Effector CD4-positive, alpha-beta T cell (primary cell): ENCODE measurements at places on chromosomes 13 and 19.

DNA sequence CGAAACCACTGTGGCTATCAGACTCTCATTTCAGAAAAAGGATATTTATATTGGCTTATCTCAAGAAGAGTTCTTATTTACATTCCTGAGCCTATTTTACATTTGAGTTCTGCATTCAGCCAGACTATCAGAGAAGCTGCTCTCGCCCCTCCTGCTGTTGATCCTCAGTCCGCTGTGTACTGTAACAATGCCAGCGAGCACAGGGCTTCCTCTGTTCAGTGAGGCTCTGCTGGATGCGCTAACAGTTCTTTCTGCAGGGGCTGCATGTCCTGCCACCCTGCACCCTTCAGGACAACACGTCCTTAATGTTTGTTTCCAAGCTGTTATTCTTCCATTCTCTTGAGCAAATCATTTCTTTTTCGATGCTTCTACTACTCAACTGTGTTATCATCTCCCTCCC is 463.7 kb upstream of the SGCG start:
- DNase-seq, result no peak

- no peak for DNase-seq
Measured at GRCh38 chr19:17254636-17255035, 8.9 kb upstream of the NR2F6 start.

DNA sequence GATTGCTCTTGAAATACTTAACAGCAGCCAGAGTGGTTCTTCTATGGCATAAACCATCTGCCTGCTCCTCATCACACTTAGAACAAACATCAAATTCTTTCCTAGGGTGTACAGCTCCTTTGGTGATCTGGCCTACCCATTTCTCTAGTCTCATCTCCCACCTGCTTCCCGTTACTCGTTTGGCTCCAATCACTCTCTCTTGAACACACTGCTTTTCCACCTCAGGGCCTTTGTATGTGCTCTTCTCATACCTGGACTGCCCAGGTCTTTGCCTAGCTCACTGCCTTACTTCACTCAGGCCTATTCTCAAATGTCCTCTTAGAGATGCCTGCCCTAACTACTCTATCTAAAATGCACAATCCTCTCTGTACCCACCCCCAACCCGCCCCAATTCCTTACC is 100.5 kb downstream of the KCNRG start:
- no peak for DNase-seq

DNA sequence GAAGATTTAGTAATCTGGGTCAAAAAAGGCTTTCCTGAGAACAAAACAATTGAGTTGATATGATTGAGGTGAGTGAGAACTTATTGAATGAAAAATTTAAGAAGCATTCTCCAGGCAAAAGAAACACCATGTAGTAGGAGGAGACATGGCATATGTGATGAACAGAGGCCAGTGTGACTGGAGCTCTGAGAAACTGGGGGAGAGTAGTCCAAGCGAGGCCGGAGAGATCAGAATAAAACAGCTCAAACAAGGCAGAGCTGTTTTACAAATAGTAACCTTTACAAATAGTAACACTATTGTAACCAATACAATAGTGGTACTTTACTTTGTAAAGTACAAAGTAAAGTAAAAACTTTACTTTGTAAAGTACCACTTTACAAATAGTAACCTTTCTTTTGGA is 1159.1 kb downstream of the PCDH9 start:
- no peak for DNase-seq

- no peak for DNase-seq
Measured at GRCh38 chr13:98141509-98142379, 1.1 kb upstream of the FARP1 start.

DNA sequence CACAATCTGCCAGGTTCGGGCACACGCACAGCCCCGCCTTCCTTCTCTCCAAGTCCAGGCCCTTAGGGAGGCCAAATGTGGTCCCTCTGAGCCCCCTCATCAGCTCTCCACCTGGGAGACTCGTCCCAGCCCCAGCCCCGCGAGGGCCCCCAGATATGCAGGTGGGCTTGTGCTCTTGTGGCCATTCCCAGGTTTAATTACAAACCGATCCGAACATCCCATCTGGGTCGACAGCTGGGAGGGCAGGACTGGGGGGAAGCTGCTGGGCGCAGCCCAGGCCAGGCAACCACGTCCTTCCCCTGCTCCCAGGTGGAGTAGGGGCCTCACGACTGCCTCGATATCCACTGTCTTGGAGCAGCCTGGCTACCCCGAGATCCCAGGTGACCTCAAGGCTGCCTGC is 7.5 kb upstream of the C2CD4C start:
- DNase-seq, result no peak

GRCh38 chr19:31505596-31505910 is 156.3 kb upstream of the TSHZ3 start:
- no peak for DNase-seq

GRCh38 chr13:50094615-50095293 is 79.5 kb downstream of the KCNRG start:
- DNase-seq, result no peak

DNA sequence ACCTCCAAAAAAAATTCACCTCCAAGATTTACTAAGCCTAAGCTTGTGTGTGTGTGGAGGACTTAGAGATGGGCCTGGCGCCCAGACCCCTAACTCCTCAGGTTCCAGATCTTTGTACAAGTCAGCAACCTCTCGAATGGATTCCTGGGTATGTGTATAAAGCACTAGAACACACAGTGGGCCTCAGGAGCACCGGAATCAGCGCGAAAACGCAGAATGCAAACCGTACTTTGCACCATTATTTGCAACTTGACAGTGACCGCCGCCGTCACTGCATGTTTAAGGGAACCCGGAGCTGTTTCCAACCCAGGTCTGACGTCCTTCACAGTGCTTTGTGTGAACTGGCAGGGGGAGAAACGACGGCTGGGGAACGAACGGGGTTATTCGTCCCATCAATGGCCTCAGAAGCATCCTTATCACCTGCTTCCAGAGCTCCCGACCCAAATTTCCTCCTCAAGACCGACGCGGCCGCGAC is 688 bp downstream of the ZNF606 start:
- no peak for DNase-seq

GRCh38 chr13:75882261-75882660 is 246.1 kb downstream of the LMO7 start:
- no peak for DNase-seq

DNA sequence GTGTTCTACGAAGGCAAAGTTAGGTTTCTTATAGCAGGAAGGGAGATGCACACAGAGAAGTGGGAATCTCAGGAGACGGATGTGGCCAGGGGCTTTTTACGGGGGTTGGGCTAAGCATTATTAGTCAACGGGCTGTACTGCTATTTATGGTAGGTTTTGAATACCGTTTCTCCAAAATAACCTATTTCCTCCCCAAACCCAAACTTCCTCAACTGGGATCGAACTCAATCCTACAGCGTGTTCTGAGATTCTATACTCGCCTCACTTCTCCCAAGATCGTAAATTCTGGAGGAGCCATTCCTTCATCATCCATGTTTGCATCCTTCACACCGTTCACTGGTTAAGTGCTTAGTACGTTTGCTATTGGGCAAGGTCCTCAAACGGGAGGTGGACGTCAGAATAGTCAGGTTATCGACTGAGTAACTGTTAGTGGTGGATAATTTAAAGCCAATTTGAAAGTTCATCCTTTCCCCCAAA is 1.2 kb upstream of the TRIM13 start:
- no peak for DNase-seq

DNA sequence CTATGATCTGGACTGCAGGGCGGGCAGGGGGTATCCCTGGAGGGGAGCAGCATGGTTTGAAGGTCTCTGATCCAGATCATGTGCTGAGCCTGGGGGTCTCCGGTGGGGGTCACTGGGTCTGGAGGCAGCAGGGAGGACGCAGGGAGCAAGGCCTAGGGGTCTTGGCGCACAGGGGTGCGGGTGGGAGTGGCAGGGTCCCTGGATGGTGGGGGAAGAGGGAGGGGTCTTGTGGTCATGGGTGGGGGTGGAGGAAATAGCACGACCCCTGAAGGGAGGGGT is 1.9 kb downstream of the BTBD2 start:
- DNase-seq, result no peak

DNA sequence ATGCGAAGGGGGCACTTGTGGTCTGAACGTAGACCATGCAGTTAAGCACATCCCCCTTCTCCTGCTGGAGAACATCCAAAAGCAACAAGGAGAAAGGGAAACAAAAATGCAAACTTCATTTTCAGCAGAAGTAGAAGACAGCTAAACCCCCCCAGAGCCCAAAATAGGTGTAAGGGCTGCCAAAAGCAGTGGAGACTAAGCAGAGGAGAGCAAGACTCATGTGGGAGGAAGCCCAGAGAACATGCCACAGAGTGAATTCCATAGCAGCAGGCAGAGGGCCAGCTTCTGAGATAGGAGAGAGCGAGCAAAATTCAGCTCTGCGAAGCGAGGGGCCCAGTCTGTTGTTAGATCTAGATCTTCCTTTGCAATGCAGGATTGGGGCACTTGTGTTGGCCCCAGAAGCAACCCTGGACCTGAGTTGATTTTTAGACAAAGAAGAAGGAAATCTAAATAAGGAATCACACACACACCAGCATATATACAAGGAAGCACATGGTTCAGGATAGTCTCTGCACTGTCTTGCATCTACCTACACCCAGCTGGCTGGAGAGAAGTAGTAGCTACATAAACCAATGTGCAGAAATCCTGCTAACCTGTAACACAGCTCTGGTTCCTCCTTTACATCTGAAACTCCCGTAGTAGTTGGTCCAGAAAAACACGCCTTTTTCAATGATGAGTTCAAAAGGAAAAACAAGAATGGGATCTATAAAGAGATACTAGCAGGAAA is 199.6 kb downstream of the SPRY2 start:
- no peak for DNase-seq

DNA sequence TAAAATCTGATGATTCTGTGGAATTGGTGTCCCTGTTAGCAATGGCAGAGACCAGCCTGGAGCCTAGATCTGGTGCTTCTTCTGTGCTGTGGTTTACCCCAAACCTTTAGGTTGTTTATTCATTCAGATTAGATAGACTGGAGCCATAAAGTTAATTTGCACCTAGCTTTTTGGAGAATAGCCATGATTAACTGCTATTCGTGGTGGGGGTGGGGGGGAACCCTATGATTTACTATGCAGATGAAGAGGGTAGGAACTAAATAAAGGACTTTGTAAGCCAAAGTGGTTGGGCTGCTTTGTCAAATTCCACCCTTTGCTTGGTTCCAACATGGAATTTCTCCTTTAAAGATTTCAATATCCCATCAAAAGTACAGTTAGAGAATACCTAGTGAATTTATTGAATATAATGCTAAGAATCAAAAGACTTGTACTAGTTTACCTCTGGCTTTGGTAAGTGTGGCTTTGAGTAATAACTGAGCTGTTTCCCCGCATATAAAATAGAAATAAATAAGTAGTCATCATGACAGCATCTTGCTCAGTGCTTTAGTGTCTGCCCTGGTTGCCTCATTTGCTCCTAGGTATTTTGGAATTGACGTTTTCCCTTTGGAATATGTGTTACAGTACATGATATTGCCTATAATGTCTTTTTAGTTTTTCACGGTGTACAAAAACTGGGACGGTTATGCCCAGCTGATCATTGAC is 27.6 kb downstream of the SKA3 start:
- no peak for DNase-seq

- DNase-seq, result no peak
Measured at GRCh38 chr19:8028951-8029491, 23.5 kb upstream of the CCL25 start.

DNA sequence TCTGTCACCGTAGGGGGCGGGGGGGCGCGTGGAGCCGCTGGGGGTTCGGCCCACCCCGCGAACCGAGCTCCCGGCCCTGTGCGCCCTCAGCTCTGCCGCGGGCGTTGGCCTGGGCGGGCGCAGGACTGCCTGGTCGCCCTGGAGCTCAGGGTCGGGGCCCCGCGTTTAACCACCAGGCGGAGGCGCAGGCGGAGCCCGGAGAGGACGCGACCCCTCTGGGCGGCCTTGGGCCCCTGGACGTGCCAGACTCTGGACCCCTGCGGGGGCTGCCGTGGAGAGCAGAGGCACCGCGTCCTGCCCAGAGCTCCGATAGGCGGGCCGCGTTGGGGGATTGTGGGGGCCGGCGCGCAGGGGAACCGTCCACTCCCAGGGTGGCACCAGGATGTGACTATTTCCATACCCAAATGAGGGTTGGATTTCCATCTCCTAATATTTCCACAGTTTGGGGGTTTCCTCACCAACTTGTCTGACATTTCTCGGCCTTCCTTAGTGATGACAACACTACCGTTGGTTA is 13.0 kb upstream of the USP29 start:
- no peak for DNase-seq

DNA sequence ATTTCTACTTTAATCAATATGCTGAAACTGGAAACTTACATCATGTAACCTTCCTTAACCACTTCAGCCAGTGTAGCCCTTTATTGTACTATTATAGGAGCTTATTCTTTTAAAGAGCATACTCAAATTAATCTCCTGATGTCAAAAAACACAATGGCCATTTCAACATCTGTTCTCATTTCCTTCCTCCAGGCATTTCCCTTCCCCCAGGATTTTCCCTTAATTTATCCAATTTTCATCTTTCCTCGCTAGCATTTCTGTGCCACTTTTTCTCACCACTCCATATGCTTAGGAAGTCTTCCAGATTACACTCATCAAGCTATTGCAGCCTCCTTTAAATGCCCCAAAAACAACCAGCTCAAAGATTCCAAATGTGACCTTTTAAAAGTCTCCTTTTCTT is 265.0 kb downstream of the PCDH9 start:
- no peak for DNase-seq

GRCh38 chr19:30854661-30855060 is 482.5 kb downstream of the ZNF536 start:
- DNase-seq, result no peak

GRCh38 chr19:48239120-48239519 is 16.6 kb downstream of the CARD8 start:
- no peak for DNase-seq

DNA sequence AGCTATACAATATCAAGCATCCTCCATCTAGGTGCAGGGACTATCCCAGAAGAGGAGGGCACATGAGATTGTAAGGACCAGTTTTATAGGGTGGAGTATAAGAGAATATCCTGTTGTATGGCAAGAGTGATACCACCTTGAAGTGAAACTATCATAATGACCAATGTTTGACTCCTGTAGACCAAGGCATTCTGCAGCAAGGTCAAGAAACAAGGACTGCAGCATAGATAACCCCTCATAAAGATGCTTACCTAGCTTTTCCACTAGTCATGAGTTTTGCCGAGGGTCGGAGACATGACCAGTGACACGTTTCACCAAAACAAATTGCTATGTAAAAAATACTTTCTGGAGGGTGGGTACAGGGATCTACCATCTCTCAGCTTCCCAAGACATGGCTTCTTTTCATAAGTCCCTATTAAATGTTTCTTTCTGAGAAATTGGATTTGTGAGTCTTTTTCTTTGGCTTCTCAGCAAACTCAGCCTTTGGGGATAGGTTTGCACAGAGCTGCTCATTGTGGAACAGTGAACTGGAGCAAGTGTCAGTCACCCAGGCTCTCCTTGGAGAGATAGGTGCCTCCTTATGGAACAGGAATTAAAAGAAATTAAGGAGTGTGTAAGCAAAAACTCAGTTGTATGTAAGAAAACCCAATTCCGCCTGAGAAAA is 28.2 kb upstream of the CYSLTR2 start:
- DNase-seq, result no peak

- DNase-seq, result no peak
Measured at GRCh38 chr19:11499890-11500420, 5.7 kb downstream of the ZNF653 start.
